Renal cortical epithelial cell (primary cell): ENCODE measurements at places on chromosomes 4 and X. TPM values are rescaled to one million over a fixed set of nuclear protein-coding genes. Genes with fewer than 3 reads are reported as not detected.

GRCh38 chr4:89284828-89285227 lies 22.8 kb downstream of the GPRIN3 start:
- DNase-seq, result no peak

DNA sequence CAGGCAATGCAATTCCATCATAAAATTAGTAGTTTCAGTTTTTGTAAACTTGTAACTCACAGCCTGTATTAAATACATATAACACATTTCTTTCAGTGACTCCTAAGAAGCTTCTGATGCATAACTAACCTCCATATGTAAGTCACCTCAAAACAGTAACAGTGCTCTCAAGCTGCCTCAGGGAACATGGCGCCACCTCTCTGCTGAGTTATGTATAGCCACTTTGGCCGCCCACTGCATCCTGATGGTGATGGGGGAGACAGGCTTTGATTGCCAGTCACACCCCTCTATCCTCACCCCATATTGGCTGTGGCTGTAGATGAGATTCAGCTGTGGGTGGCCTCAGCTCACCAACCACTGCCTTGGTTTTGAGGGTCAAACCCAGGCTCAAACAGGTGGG lies 54.3 kb downstream of the LRBA start:
- DNase-seq, result peak; percentile 25

PRRG1 gene
- 46.0 and 83.3 TPM in 2 replicates for total RNA-seq

DNA sequence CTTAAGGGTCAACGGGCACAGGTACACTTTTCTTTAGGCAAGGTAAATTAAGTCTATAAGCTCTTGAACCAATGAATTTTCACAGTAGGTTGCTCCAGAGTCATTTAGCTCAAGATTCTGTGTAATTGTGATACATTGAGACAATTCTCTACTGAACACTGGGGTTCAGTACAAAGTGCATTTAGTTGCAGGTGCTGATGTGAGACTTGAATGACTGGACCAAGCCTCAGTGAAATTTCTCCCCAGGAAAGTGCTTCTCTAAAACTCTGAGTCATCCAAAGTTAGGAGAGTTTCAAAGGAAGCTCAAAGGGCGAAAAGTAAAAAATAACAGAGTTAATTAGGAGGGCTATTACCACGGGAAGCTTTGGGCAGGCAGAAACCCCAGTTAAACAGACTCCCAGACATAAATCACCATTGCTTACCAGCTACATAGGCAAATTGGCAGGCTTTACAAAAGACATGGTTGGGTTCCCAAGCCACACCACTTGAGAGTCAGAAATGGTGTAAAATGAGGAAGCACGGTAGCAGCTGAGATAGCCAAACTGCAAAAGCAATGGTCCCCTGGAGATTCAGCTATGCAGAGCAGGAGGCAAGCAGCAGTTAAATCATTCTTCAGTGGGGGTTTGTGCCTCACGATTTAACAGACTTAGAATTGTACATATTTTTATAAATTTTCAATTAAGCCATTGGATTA lies 202.6 kb downstream of the PCDH19 start:
- no peak for DNase-seq

- peak; percentile 85 for DNase-seq
These were observed 18.9 kb upstream of the CXCL8 start for GRCh38 chr4:73721435-73721834.

DNA sequence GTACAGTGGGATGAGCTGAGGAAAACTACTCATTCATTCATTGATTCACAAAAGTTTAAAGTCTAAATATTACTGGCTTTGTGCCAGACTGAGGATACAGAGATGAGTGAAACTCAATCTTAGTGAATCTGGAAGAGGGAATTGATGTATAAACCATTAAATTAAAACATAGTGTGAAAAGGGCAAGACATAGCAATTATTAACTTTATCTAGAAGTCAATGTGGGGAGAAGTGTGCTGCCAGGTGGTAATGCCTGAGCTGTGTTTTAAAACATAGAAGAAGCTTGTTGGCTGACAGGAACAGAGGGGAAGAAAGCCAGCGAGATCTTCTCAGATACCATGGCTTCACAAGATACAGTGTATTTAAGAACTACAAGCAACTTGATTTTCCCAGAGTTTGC lies 153.4 kb downstream of the BMPR1B start:
- peak; percentile 23 for DNase-seq

GRCh38 chr4:65167719-65168118 lies 502.6 kb downstream of the EPHA5 start:
- no peak for DNase-seq

GRCh38 chr4:8819019-8819418 lies 52.6 kb downstream of the HMX1 start:
- no peak for DNase-seq

CXCL3 gene
- 5.0 and 17.7 TPM in 2 replicates for total RNA-seq

GRCh38 chrX:90617710-90618325 lies 696.1 kb downstream of the TGIF2LX start:
- DNase-seq, result no peak

- DNase-seq, result peak; percentile 9
These were observed 102.9 kb upstream of the PAQR3 start for GRCh38 chr4:79042079-79042674.

DNA sequence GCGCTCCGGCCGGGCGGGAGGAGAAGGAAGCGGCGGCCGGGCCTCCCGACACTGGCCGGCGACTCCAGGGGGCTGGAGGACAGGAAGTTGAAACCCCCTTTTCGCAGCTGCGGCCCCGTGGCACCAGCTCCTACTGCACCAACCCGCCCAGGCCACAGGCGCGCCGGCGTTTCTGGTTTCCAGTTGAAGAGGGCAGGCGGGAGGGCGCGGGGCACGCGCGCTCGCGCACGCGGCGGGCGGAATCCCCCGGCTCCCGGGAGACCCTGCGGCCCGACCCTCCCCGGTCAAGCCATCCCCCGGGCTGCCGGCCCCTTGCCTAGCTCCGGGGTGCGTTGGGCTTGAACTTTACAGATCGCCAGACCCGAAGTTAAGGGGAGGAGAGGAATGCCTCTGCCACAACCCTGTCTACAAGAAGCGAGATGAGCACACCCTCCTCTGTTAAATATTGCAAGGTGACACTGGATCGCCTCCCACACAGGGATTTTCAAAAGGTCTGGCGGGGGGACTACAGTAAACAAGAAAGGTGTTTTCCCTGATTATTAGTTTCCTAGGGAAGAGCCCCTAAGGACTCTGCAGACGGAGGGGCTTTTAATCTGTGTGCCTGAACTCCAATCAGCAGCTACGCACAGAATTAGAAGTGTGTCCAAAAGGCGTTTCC lies 1.4 kb downstream of the ELOVL6 start:
- peak; percentile 23 for DNase-seq

DNA sequence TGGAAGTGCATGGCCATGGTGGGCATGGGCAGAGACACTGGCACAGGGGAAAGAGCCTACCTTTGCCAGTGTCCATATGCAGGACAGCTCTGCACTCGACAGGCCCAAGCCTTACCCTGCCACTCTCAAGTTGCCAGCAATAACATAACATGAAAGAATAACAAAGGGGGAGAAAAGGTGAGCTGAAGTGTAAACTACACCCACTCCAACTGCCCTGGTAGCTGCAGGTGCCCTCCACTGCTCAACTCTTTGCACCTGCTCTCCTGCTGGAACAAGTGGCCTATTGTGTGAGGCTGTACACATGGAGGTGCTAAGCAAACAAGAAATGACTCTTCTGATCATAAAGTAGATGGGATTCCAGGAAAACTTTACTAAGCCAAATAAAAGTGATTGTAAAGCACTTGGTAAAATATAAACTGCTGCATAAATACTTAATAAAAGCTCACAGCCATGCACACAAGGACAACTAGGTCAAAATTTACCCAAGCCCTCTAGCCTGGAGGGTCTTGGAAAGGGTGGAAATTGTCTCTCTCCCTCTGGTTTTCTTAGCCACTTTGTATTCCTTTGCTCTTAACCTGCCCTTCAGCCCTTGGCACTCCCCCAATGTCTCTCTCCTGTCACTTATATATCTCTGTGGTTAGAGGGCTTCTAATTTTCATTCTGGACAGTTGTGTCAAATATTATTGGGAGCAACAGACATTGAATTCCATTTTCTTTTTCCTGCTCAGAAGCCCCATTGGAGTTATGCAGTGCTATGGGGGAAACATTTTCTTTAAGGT lies 261.2 kb upstream of the GPC4 start:
- peak; percentile 77 for DNase-seq

MAGEA11 gene
- total RNA-seq, result not detected in 2 replicates

DNA sequence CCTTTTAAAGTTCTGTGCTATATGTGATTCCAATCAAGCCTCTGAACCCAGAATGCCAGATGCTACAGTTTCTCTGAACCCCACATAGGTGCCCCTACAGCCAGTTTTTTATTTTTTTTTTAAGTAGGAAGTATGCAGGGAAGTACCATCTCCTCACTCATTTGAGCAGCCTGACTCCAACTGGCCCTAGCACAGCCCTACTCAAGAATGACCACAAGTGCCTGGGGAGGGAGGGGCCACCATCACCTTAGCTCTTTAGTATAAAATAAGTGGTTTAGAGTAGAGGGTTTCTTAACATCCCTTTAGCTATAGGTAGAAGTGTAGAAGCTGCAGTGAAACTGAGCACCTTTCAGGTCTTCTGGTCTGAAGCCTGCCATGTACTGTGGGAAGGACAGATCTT lies 14.4 kb downstream of the MSN start:
- DNase-seq, result no peak

DNA sequence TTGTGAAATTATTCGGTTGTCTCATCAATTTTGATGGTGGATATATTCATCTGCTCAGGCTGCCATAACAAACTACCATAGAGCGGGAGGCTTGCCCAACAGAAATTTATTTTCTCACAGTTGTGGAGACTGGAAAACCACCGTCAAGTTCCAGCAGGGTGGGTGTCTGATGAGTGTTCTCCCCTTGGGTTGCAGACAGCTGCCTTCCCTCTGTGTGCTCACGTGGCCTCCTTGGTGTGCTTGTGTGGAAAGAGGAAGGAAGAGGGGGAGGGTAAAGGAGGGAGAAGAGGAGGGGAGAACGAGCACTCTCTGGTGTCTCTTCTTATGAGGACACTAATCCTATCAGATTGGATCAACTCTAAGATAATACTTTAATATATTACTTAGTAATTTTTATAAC lies 123.8 kb upstream of the TEX13D start:
- DNase-seq, result no peak

DNA sequence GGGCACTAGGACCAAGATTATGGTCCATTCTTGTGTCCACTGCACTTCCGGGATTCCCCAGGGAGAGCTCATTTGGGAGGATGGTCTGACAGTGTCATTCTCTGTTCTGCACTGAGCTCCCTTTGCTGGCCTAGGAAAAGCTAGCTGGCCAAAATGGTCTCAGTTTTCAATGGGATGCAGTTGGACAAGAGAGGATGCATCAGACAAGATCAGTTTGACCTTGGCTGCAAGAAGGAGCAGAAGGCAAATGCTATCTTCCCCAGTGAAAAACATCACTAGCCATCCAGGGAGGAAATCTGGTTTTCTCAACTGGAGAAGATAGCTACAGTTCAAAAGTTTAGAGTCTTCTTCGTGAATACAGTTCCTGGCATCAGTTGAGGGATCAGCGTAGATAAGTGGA lies 221.1 kb downstream of the PTTG2 start:
- DNase-seq, result no peak

GPRASP2 gene
- 11.5 and 13.2 TPM in 2 replicates for total RNA-seq

DNA sequence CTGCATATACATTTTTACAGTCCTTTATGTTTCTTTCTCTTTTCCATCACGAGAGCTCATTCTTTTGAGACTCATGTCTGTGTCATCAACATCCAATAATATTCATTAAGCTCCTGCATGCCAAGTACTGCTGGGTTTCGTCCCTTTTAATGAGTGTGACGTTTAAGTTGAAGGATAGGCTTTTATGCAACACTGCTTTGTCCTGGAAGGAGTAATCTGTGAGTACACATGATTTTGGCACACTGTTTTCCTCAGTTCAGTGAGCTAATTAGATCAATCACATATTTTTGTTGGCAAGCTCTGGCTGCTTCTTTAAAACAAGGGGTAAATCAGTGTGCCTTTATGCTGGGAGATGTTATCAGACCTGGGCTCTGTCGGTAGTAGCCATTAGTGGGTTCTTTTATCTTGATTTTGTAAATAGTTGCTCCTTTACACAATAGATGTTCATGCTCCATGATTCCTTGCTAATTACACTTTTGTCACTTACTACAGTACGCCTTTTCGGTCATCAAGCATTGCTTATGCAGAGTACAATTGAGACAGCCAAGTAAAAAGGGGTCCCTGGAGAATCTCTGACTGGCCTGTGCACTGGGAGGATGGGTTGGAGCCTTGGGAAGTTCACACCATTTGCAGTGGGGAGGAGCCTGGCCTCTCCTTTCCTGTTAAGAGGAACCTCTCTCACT lies 132.6 kb downstream of the FHIP1A start:
- peak; percentile 81 for DNase-seq

ARHGAP36 gene
- 0.15 TPM in 1 of 2 replicates, not detected in the other for total RNA-seq
